ENCODE measurements at places on chromosomes 13 and 19.
A peak's percentile ranks its signal among the peaks of the same experiment; 100 is the strongest.

GRCh38 chr13:93029536-93029935 is 197.1 kb upstream of the GPC6 start:
- peak; percentile 31 for DNase-seq

DNA sequence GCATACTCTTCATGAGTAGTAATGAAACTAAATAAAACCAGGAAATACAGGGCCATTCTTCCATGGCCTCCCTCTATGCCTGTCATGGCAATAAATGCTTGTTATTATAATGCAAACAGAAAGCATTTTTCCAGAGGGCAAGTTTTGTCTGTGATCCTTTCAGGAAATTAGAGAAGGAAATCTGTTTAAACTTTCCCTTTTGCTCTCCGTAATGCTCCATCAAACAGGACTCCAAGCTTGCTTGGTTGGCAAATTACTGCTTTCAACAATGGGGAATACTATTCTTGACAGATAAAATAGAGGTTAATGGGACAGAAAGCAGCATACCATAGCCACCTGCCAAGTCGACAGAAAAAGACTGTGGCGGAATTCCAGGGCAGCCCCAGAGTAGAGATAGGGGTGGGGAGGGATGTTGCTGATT is 252.5 kb downstream of the LHFPL6 start:
- no peak for DNase-seq

DNA sequence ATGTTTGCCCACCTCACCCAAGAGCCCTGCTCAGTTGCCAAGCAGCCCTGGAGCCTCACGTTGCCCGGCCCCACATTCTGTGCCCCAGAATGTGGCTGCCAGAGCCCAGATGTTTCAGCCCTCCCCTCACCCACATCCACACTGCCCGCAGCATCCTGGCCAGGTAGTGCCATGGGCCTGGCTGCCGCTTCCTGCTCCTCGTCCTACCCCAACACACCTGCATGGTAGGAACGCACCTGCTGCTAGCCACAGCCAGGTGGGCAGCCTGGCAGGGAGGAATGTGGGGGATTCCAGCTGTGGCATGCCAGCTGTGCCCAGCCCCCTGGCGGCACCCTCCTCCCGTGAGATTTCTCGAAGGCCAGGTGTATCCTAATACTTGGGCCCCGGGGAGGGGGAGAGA is 7.5 kb upstream of the NFIX start:
- no peak for DNase-seq

DNA sequence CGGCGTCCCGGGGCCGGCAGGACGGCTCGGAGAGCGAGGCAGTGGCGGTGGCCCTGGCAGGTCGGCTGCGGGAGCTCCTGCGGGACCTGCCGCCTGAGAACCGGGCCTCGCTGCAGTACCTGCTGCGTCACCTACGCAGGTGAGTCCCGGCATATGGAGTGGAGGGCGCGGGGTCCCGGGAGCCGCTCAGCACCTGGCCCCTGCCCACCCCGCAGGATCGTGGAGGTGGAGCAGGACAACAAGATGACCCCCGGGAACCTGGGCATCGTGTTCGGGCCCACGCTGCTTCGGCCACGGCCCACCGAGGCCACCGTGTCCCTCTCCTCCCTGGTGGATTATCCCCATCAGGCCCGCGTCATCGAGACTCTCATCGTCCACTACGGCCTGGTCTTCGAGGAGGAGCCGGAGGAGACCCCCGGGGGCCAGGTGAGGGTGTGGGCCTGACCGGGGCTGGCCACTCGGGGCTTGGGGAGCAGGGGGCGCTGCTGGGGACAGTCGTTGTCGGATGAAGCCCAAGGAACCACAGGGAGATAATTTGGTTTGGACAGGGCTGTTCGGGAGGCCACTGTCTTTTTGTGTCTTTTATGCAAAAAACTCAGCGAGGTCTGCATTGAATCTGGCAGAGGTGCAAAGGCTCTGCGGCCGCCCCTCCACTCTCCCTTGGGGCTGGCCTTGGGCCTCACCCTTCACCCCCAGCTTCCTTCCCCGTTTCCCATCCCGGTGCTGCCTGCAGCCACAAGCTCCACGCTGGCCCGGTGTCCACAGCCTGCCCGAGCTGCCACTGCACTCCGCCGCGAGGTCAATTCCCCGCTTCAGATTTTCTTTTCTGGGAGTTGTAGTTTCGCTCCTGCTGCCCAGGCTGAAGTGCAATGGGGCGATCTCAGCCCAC is 12.0 kb downstream of the POLR2E start:
- no peak for DNase-seq

DNA sequence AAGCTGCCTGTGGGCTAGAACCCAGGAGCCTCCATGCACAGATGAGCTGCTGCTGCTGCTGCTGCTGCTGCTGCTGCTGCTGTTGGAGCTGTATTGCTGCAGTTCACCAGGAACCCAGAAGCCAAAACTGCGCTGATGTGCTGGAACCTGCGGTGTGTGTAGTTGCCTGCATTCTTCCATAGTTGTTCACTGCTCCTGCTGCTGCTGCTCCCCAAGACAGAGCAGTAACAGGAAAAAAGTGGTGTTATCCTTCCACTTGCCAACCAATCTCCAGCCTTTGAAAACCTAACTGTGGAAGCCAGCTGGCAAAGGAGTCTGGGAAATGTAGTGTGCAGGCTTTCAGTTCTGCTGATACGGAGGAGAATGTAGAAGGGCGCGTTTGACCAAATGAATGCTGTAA is 37.9 kb downstream of the ARHGAP35 start:
- no peak for DNase-seq

DNA sequence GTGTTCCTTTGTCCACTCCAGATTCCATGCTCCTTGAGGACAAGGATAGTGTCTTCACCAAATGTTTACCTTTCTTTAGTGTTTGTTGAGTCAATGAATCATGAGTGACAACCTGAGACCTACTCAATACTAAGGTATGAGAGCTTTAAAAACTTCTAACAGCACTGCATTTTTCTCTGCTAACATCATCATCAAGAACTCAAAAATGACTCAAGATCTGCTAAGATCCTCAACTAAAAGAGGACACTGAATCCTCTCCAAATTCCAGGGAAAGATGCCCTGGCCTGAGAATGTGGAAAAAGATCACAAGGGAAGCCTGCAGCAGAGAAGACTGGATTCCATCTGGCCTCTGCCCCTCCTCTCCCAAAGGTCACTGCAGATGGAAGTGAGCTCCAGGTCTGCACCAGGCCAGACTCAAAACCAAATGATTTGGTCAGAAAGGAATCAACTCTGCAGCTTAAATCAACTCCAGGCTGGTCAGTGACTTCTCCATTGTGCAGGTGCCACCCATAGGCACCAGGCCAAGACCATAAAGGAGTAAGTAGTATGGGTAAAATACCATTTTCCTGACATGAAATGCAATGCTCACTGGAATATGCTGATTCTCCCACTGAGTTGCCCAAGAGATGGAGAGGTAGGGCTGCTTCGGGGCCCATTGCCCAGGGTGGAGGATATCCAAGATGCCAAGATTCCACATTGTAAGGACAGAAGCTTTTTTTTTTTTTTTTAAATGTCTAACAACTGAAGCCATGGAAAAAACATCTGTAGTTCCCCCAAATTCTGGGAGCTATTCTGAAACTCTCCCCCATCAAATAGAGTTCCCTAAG is 89.5 kb upstream of the DOCK9 start:
- peak; percentile 54 for DNase-seq

DNA sequence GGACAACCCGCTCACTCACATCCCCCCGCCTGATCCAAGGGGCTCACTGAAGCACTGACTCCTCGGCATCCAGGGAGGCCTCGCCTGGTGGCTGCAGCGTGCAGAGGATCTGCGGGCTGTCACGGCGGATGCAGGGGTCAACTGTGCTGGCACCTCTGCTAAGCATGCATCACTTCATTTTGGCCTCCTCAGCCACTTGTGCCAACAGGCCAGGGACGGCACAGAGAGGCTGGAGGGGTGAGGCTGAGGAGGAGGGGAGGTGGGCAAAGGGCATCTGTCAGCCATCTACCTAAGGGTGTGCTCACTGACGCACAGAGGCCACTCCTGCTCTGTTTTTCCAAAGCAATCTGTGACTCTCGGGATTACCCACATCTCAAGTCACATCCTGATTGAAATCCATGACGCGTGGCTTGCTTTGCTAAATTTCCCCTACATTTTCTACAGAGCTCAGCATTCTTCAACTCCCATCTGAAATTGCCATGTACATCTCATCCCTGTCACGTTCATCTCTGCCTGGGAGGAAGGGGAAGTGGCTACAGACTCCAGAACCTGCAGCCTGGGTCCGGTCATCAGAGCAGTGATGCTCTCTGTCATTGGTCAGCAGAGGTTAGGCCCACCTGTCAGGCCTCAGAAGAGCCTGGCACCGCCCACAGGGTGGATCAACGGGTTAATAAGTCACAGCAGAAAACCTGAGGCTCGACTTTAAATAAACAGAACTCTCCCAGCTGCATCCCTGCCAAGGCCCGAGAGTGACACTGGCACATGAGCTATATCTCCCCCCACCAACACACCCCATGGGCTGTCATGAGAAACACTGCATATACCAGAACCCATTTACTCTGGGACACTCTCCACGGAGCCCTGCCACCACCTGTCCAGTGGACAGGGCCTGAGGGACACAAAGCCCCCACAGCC is 17.6 kb downstream of the ELL start:
- no peak for DNase-seq

GRCh38 chr13:32639502-32640105 is 53.4 kb downstream of the PDS5B start:
- DNase-seq, result peak; percentile 36

Data from AG04449 (cell line).